ENCODE measurements at places on chromosomes 1 and 21.

DNA sequence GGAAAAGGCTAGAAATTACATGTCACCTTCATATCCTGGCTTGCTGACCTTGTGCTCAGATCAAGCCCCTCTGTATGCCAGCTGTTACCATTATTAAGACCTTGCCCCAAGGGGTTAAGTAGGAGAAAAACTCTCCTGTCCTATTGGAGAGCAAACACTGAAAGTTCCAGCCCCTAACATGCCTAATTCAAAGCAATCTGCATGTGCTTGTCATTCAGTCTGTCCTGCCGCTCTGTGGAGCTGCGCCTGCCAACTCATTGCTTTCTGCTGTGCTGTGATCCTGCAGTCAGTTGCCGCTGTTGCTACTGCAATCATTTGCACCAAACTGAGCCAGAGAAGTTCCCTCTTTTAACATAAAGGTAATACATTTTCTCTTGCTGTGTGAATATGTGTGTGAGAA is 113.4 kb downstream of the DISP1 start:
- no peak for DNase-seq

DNA sequence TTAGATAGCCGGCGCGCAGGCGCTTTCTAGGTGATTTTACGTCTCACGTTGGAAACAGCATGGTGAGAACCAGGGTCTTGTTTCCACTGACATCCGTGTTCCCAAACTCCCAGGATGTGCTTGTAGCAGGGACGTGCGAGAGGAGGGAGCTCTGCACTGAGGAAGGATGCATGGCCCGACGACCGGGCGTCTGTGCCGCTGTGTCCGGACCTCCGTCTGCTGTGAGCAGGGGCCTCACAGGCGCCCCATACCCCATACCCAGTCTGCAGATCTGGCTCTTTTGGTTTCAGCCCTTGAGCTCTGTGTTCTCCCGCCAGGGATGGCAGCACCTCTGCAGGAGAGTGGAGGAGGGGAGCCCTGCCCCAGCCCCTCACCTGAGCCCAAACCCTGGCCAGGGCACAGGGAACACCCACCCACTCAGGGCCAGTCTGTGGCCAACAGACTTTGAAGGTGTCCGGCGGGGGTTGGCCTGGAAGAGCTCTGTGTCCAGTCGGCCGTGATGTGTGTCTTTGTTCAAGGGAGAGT is 67.2 kb upstream of the COL6A1 start:
- DNase-seq = no peak

DNA sequence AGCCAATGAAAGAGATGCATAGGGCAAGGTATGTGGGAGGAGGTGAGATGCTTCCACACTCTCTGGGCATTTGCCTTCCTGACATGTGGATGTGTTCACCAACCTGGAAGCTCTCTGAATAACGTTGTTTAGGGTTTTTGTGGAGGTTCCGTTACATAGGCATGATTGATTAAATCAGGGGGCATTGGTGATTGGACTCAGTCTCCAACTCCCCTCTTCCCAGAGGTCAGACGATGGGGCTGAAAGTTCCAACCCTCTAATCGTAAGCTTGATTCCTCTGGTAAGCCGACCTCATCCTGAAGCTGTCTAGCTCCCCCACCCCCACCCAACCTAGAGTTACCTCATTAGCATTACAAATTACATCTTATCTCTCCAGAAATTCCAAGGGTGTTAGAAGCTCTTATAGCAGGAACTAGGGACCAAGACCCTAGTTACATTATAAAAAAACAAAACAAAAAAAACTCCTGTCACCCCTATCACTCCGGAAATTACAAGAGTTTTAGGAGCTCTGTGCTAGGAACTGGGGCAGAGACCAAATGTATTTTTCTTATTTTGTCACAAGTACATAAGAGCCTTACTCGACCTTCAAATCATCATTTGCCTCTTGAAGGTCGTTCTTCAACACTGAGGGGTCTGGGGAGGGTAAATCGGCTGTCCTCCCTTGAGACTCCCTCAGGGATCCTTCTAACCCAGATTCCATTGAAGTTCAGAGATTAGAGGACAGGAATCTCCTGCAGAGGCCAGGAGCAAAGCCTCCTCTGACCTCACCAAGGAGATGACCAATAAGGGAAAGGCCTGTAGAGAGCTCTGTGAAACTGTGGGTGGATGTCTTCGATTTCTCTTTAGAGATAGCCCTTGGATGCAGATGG is 58.2 kb downstream of the DNTTIP2 start:
- no peak for DNase-seq

- DNase-seq = no peak
Observed at GRCh38 chr21:44779417-44780136, 22.0 kb downstream of the UBE2G2 start.

DNA sequence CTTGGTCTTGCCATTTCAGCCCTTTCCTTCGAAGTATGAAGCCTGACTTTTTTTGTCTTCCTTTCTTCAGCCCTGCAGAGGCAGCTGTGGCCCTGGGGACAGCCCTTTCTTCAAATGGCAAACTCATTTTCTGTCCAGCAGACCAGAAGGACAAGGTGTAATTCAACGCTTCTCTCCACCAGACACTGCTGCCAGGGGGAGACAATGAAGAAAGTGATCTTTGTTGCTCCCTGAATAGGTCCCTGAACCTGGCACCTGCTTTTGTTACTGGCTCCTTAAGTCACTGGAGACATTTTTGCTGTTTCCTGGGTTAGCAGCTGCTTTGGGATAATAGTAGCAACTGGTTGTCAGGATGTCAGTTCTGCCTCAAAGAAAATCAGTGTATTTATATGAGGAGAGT is 50.8 kb upstream of the MACF1 start:
- DNase-seq = no peak

GRCh38 chr1:202679406-202680177 is 30.7 kb downstream of the SYT2 start:
- no peak for DNase-seq

- no peak for DNase-seq
Observed at GRCh38 chr1:28037946-28038345, 50.5 kb downstream of the EYA3 start.

- DNase-seq = no peak
Observed at GRCh38 chr1:167882376-167882775, 31.6 kb downstream of the ADCY10 start.

DNA sequence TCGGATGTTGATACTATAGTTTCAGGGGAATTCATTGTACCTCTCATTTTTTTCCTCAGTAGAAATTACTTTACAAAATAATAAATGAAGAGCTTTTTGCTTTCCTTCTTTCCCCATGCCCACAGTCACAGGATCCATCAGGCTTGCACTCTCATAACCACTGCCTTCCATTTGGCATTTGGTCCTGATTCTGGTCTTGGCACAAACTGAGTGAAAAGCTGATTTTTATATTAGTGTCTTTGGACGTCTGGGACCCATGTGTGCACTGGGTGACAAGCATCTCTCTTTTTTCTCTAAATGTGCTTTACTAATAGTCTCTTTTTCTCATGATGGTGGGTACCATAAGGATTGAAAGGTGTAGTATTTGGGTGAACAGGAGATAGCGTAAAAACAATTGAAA is 2.8 kb downstream of the ELAVL4 start:
- no peak for DNase-seq
